ENCODE measurements at places on chromosomes 5 and 9.
A peak's percentile ranks its signal among the peaks of the same experiment; 100 is the strongest.

- no peak for DNase-seq
Observed at GRCh38 chr5:3269395-3270169, 326.1 kb upstream of the IRX1 start.

GRCh38 chr9:77011973-77012821 lies 7.3 kb upstream of the FOXB2 start:
- DNase-seq: peak; percentile 58

GRCh38 chr5:132389585-132390286 lies 20.2 kb downstream of the SLC22A5 start:
- peak; percentile 38 for DNase-seq

- no peak for DNase-seq
Observed at GRCh38 chr5:62606878-62607277, 28.3 kb downstream of the LRRC70 start.

GRCh38 chr5:105680858-105681475 lies 1989.8 kb downstream of the EFNA5 start:
- no peak for DNase-seq

All from NCI-H69 (cell line).